ENCODE measurements at places on chromosomes 16 and 17. TPM values are rescaled to one million over a fixed set of nuclear protein-coding genes. Genes with fewer than 3 reads are reported as not detected.

SLC38A8 gene
- total RNA-seq = not detected

UBALD2 gene
- 30.2 TPM for total RNA-seq

ITGB4 gene
- total RNA-seq = 40.3 TPM

DNA sequence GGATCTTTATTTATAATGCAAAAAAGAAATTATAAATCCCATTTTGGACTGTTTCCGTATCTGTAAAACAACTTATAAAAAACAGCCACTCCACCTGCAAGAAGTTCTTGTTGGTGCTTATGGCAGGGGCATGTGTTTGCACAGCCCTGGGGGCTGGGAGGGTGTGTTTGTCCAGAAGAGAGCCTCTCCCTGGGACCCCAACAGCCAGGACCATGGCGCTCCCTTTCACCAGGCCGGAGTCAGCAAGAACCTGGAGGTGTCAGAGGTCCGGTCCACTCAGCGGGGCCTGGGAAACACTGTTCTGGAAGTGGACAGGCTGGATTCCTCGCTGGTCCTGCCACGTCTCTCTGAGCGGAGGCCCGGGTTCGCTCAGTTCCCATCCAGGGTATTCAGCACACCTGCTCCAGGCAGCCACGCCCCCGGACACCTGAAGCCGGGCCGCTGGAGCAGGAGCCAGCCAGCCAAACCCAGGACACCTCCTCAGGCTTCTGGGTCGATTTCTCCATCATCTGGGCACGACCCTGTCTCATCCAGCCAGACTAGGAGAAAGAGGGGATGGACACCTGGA is 18.9 kb upstream of the GINS2 start:
- H3K4me1 ChIP-seq = no peaks in the 10 kb centered on the region
- no peaks in the 10 kb centered on the region for H3K27me3 ChIP-seq
- DNase-seq = no peak
- H3K27ac ChIP-seq = no peak overlapping the region
- H3K4me3 ChIP-seq = no peak overlapping the region

MYO15A gene
- 3.4 TPM for total RNA-seq

TBC1D3D gene
- not detected for total RNA-seq

Measured in aorta (tissue), 5 donors.